HAP-1 (cell line): ENCODE measurements at places on chromosomes 3 and 15.

GRCh38 chr3:193680220-193680619 lies 87.2 kb downstream of the OPA1 start:
- DNase-seq: peak; percentile 20

GRCh38 chr3:95923496-95924210 lies 890.7 kb upstream of the EPHA6 start:
- no peak for DNase-seq

DNA sequence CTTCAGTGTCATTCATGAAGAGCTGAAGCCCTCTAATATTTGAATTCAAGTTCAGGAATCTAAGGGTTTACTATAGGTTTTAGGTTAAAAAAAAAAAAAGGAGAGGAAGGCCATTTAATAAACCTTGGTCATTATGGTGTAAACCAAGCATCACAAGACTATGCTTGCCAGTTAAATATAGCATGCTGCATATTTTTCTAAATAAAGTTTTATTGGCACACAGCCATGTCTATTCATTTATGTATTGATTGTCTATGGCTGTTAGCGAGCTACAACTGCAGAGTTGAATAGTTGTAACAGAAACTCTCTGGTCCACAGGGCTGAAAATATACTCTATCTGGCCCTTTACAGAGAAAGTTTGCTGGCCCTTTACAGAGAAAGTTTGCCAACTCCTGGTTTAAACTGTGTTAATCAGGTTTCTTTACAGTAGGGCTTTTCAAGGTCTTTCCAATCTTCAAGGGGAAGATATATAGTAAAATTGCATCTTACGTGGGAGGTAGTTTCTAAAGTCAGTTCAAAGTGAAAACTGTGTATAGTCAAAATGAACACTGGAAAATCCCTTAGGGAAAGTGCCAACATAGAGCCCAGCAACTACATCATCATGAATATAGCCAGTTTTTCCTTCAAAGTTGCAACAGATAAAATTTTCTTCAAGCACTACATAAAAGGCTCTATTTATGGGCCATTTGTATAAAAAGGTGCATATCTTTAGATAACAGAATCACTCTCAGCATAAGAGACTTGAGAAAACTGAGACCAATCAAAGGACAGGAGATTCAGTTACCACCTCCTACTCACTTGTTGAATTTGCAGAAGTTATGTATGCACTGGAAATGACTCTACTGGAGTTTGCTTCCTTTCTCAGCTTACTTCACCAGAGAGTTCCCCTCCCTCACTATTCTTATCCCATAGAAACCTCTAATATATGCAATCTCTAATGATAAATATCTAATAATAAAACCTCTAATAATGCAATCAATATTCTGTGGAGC lies 49.7 kb upstream of the FRMD4B start:
- no peak for DNase-seq

- DNase-seq: no peak
Observed at GRCh38 chr3:169945313-169945712, 21.3 kb upstream of the SEC62 start.

DNA sequence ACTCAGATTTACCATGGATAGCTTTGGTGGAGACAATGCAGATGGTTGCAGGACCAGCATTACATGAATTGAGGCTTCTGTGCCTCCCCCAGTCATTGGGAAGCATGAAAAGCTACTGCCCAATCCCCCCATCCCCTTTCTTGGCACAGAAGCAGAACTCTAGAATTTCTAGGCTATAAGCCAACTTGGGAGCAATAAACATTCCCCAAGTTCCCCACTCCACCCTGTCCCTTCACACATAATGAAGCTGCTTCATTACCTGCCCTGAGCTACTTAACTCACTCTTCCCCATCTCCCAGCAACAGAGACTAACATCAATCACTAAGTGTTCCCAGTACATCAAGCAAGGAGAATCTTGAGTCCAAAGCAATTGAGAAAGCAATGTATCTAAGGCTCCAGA lies 164.5 kb downstream of the RORA start:
- no peak for DNase-seq

- no peak for DNase-seq
Observed at GRCh38 chr3:99355465-99355864, 282.9 kb upstream of the COL8A1 start.

DNA sequence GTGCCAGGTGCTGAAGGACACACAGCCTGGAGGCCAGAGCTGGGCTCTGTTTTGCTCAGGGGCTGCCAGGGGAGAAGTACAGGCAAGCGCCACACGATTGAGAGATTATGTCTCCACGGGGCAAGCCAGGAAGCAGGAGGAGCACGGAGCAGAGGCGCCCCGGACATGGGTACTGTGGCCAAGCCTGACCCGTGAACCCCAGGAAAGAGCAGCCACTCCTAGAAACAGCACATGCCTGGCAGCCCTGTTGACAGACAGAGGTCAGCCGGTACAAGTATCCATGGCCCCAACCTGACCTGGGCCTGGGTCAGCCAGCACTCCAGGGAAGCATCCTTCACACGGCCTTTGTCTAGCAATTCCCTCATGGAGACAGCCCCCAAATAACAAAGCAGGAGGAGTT lies 89.4 kb downstream of the ADAMTS17 start:
- no peak for DNase-seq

DNA sequence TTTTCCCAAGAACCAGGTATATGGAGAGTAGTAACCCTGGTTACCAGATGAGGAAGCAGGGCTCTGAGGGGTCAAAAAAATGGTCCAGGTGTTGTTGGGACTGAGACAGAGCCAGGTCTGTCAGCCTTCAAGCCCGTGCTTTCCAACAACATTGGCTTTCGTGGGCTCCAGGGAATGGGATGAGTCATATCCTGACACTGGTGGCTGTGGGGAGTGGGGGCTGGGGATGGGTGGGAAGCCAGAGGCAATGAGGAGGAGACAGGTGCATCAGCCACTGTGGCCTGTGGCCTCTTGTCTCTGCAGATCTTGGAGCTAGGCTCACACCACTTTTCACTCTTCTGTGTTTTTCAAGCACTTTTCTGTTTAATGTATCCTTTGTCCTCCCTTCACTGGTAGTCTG lies 38.2 kb downstream of the CORO2B start:
- DNase-seq: no peak

DNA sequence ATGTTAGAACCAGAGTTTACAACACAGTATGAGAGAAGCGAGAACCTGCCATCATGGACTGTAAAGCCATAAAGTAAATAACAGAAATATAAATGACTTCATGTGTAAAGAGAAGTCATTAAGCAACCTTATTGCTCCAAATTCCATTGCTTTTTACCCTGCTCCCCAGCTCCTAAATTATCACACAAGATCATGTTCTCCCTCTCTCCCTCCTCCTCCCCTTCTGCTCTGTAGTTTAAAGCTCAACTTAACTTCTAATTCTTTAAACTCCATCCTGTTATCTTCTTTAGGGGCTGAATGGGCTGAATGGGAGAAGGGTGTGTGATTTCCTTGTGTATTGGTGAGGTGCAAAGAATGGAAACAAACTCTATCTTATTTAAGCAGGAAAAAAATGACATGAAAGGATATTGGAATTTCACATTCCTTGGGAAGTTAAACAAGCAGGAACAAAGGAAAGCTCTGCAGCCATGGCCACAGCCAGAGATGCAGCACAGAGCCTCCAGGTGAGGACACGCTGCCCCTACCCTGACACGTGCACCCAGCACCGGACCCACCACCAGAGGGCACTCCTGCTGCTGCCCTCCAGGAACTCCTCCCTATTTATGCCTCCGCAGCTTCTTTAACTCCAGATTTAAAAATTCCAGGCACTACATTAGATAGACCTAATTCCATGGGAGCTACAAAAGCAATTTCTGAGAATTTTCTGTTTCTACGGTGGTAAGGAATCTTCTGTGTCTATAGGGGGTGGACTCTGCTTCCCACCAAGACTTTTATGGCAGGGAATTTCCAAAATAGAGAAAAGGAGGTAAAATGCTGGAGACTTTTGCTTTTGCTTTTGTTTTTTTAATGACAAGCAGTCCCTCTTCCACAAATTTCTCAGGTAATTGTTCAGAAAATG lies 76.9 kb upstream of the ABI3BP start:
- peak; percentile 82 for DNase-seq

DNA sequence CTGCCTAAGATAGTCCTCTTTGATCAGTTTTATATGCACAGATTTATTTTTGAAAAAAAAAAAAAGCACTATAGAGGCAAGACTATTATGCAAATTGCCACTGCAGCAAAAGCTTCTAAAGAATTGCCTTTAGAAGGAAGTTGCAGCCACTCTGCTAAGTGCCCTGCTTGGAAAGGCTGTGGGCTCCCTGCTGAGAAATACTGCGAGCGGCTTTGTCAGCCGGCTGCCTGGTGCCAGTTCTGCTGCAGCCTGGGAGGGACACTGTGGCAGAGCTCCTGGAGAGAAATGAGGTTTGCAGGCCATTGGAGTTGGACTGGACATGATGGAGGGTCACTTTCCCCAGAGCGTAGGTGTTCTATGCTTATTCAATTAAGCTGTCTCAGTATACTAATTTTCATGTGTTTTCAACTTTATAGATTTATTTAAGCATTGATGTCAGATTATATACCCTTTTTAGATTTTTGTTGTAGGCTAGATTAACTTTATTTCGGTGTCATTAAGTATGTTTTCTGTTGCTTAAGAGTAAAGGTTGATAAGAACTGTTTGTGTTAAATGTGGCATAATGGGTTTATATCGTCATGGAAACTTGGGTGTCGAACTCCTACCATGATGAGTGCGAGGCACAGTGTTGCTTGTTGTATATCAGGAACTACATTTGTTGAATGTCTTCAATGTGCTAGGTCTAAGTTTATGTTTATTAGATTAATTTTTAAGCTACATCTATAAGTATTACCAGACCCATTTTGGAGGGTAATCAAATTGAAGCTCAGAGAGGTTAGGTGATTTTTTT lies 6.6 kb downstream of the MAP2K5 start:
- peak; percentile 94 for DNase-seq

GRCh38 chr3:152672320-152672649 lies 162.6 kb upstream of the P2RY1 start:
- DNase-seq: no peak

- DNase-seq: no peak
Observed at GRCh38 chr15:41955807-41956525, 16.4 kb downstream of the EHD4 start.

GRCh38 chr3:133573629-133574194 lies at the start of gene CDV3:
Gene CDV3, plus strand, starts transcription at chr3:133573686. Its CDS starts 359 bp downstream, at chr3:133574045.
- DNase-seq: no peak

DNA sequence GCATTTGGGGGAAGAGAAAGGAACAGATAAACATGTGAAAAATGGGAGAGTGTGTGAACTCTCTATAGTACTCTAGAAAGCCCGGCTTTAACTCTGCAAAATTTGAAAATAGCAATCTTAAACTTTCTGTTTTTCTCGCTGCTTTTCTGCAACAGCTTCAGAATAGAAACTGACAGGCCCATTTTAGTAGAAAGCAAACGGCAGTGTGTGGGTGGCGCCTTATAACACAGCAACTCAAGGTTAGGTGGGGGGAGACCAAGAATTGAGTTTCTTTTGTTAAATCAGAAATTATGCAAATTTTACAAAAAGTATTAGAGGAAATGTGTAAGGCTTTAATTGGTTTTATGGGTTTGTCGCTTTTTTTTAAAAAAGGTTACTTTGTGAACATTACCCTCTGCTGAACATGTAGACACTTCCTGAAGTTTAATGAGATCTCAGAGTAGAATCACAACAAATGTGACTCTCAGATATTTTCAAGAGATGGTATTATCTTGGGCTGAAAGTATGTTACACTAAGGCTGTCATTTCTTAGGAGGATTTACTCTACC lies 107.0 kb downstream of the PTPRG start:
- DNase-seq: no peak

DNA sequence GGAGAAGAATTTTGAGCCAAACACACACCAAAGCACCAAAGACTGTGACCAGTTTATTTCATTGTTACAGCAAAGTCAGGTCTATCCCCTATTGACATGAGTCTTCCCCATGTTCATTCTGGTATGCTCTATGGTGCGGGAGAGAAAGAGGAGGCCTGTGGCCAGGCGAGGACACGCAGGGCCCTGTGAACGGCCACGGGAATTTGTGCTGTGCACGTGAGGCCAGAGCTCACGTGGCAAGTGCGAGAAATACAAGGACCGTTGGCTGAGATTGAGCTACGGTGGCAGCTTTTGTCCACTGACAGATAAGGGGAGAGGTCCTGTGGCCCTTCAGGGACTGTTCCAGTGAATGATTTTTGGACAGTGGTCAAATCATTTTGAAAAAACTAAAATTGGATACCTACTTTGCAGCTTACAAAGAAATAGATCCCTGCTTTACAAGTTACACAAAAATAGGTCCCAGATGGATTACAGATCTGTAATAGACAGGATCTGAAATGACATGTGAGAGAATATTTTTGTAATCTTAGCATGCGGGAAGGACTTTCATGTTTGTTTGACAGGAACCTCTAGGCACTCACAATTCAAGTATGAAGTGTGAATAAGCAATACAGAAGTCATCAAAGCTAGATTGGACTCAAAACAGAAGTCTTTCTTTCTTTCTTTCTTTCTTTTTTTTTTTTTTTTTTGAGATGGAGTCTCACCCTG lies 9.2 kb downstream of the ZSCAN2 start:
- no peak for DNase-seq

- DNase-seq: no peak
Observed at GRCh38 chr3:141021261-141021660, 29.9 kb upstream of the SPSB4 start.

DNA sequence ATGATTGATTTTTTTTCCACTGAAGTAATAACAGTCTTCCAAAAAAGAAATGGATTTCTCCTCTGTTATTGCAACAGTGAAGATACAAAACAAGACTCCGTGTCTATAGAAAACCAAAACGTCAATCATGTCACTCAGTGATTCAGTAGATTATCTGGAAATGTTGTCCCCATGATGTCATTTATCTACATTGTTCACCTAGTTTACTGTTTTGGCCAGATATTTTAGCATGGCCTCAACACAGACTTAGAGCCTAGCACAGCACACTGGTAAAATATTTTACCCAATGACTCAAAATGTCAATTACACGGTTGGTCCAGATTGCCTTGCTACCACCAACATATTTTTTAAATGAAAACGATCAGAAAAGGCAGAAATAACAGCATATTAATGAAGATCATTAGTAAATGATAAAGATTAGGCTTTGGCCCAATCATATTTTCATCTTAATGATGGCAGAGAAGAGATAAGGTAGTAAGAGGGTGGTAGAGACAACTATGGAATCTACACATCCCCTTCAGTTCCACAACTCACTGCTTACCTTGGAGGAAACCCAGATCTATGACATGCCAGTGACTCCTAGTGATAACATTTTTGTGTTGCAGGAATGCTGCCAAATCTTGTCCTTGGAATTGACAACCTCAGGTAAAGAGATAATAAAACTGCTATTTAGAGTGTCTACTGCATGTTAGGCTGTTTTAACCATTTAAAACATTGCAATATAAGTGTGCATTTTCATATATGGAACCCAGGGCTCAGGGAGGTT lies 347.7 kb upstream of the ARPP21 start:
- no peak for DNase-seq

DNA sequence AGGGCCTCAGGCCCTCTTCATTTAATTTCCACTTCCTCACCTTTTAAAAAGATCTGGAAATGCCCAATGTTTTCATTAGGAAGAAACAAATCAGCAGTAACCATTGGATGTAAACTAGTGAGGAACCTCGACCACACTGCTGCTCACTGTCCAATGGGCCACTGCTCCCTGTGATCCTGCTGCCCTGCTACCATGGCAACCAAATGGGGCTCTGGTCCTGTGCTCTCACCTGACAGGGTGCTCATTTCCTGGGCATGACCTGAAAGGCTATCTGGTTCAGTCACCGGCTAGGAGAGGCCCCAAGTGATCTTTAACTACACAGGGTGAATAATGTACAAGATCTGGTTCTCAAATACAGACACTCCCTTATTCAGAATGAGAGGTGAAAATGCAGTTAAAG lies 54.6 kb downstream of the ARHGEF3 start:
- DNase-seq: no peak
